ENCODE measurements at places on chromosomes 12 and 14.
A peak's percentile ranks its signal among the peaks of the same experiment; 100 is the strongest.

- peak; percentile 56 for DNase-seq
Measured at GRCh38 chr14:93231129-93231979, 24.3 kb downstream of the UBR7 start.

DNA sequence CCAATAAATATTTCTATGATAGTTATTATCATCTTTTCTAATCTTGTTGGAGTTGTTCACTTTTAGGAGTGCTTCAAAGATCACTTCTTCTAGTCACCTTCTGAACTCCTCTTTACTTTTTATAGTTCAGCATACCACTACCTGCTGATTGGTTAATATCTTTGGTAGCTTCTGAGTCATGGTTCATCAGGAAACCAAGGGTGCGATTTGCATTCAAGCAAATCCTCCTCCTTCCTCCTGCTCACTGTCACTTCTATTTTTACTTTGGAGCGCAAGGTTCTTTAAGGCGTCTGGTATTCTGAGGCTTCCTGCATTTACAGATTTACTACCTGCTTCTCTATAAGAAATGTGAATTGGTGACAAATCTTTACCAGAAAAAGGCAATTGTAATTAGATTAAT, 24.0 kb downstream of the SYT1 start:
- DNase-seq: no peak

DNA sequence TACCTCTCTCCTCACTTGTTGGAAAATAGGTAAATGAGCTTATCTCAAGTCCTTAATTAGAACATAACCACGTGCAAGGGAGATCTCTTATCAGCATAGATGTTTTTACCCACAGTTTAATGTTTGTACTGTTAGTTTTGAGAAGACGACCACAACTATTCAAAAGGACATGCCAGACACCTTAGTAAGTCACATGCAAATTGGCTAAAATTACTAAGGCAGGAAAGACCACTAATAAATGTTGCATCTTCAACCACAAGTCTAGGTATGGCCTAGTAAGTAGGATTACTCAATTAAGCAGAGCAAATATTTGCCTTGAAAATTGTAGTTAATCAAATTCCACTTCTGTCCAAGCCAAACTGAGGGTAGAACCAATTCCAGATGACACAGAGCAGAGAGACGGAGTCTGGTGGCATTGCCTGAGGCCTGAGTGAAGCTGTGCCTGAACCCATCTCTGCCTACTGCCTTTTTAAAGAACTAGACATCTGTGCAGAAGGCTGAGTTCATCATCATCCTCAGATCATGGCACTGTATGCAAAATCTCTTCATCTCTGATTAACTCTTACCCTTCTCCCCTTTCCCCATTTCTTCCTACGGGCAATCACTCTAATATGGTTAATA, 29.7 kb upstream of the CHST11 start:
- DNase-seq: no peak

GRCh38 chr14:104559028-104559803, 20.3 kb upstream of the C14orf180 start:
- peak; percentile 56 for DNase-seq

- DNase-seq: no peak
Measured at GRCh38 chr12:95705143-95705542, 85.4 kb downstream of the NTN4 start.

DNA sequence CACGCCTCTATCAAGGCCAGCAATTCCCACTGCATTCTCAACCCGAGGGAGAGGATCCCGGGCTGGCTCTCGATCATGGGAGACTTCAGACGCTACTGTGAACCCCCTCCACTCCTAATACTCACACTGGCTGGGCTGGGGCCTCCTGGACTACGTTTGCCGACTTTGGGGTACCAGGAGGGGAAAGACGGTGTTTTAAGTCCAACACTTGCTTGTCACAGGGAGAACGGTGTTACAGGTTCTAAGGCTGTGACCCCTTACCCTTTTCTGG, 463 bp downstream of the NACA start:
- DNase-seq: no peak

DNA sequence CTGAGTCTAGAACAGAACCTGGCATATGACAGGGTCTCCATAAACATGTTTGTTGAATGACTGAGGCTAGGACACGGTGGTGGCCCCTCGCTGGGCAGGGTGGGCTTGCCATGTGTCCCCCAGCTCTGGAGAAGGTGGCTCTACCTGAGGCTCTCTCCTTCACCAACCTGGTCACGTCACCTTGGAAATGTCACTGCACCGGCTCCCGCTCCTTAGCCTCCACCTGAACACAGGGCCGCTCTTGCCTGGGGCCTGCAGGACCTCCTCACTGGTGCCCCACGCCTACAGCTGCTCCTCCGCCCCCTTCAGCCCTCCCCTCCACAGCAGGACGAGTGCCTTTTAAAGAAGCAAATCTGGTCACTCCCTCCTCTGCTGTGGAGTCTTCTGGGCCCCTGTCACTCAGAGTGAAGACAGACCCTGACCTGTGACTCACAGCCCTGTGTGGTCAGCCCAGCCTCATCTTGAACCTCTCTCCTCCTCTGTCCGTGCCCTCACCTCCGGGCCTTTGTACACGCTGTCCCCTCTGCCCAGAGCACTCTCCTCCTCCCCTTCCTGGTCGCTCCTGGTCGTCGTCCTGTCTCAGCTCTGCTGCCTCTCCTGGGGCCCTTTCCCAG, 81.0 kb downstream of the ADGRD1 start:
- DNase-seq: no peak

- DNase-seq: no peak
Measured at GRCh38 chr14:24605435-24606190, 3.9 kb downstream of the GZMH start.

GRCh38 chr14:38210587-38211216, 3.0 kb downstream of the SSTR1 start:
- DNase-seq: peak; percentile 64

GRCh38 chr12:65613692-65614091, 210.6 kb upstream of the HMGA2 start:
- DNase-seq: no peak

DNA sequence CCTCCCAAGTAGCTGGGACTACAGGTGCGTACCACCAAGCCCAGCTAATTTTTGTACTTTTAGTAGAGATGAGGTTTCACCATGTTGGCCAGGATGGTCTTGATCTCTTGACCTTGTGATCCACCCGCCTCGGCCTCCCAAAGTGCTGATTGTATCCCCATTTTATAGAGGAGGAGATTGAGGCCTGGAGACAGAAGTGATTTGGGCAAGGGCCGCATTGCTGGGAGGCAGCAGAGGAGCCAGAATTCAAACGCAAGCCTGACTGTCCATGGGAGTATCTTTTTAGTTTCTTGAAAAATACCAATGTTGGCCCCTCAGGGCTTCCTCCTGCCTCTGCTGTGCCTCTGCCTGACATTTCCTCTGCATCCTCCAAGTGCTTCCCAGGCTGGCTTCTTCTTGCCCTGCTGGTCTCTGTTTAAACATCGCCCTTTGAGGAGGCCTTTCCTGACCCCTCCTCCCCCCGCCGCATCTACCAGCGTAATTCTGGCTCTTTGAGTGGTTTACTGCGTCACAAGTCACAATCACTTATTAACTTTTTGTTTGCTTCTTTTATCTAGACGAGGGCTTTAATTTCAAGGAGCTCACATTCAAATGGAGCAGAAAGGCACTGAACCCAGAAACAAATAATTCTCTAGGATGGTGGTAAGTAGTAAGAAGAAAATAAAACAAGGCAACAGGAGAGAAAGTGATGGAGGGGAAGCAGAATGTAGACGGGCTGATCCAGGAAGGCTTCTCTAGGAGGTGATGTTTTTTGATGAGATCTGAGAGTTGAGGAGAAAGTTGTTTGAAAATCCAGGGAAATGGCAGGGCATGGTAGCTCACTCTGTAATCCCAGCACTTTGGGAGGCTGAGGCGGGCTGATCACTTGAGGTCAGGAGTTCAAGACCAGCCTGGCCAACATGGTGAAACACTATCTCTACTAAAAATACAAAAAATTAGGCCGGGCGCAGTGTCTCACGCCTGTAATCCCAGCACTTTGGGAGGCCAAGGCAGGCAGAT, 91.0 kb upstream of the MED13L start:
- DNase-seq: peak; percentile 88

- no peak for DNase-seq
Measured at GRCh38 chr12:31325524-31325875, 450 bp downstream of the SINHCAF start.

DNA sequence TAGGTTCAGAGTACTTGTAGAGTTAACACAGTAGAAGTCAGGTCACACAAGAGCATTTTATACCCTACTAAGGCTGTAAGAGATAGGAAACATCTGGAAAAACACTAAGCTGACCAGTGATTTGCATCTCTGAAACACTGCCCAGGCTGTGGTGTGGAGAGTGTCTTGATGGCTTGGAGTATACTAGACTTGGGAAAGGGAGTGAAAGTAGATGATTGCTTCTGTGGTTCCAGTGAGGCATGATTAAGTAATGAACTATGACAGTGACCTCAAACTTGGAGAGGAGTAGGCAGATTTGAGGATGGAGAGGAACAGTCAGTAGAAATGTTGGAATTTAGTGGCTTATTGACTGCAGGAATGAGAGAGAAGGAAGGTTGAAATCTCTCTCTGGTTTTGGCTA, 201.2 kb downstream of the FLRT2 start:
- DNase-seq: no peak

- DNase-seq: no peak
Measured at GRCh38 chr14:51867741-51868140, 7.3 kb downstream of the GNG2 start.

DNA sequence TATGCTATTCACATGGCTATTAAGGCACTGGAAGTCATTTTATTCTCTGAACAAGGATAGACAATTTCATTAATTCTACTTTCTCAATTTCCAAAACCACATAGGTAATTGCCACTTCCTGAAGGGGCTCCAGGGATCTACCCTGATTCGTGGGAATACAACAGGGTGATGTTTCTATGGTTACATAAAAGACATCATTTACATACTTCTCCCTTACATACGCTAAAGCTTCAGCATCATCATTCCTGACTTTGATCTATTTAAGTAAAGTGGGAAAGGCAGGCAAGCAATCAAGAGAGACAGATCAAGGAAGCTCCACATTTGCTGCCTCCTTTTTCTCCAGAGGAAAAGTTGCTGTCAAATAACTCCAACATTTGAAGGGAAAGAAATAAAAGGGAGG, 118.8 kb upstream of the SINHCAF start:
- no peak for DNase-seq

- peak; percentile 73 for DNase-seq
Measured at GRCh38 chr12:102883204-102883799, 33.7 kb downstream of the PAH start.

All from upper lobe of right lung (tissue), 1 donor.